ENCODE measurements at places on chromosomes 11 and 22.

GRCh38 chr11:56855217-56855616 is 106.7 kb upstream of the OR9G4 start:
- no peak for DNase-seq

DNA sequence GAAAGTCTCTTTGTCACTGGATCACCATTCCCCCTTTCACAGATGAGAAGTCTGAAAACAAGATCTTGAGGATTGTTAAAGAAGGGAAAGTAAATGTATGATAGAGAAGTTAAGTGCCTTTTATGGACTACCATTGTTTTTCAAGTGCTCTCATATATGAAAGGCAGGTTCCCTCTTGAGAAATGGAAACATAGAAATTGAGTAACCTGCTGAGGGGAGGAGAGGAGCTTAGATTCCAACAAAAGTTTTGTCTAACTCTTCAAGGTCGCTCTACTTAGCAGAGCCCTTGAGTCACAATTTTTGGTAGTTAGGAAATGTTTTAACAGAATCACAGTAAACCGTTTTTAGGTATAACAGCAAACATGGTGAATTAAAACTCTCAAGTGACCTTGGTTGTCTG is 80.1 kb downstream of the SVIP start:
- DNase-seq, result no peak

GRCh38 chr11:103210543-103210942 is 101.3 kb downstream of the DYNC2H1 start:
- DNase-seq, result no peak

DNA sequence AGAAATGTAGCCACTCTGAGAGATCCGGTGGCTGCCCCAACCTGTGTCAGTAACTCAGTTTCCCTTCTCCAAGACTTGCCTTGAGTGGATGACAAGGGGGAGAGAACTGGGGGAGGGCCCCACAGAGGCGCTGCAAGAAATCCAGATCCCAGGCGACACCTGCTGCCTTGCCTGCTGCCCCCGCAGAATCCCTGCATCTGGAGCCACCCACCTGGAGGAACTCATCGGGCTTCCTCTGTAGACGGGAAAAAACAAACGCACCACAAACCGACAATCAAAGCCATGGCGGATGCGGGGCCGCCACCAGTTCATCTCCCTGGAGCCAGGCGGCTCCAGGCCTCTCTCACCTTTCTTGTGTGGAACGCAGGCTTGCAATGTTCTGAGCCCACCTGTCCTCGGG is 40.2 kb downstream of the MACROD1 start:
- DNase-seq, result no peak

DNA sequence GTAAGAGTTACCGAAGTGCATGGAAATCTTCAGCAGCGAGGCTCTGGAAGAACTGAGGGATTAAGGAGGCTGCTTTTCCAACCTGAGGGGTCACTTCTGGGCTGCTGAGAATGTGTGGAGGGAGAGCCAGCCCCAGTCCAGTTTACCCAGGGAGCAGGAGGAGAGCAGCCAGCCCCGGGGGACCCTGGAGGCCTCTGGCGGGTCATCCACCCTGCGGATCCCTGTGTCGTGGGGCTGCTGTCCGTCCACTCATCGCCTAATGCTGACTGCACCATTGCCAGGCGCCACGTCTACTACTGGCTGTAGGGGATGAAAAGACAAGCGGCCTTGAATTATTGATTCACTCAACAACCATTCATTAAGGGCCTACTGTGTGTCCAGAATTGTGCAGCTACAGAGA is 228.7 kb upstream of the TBCEL start:
- DNase-seq, result no peak

GRCh38 chr22:34849965-34850364 is 216.0 kb upstream of the ISX start:
- no peak for DNase-seq

DNA sequence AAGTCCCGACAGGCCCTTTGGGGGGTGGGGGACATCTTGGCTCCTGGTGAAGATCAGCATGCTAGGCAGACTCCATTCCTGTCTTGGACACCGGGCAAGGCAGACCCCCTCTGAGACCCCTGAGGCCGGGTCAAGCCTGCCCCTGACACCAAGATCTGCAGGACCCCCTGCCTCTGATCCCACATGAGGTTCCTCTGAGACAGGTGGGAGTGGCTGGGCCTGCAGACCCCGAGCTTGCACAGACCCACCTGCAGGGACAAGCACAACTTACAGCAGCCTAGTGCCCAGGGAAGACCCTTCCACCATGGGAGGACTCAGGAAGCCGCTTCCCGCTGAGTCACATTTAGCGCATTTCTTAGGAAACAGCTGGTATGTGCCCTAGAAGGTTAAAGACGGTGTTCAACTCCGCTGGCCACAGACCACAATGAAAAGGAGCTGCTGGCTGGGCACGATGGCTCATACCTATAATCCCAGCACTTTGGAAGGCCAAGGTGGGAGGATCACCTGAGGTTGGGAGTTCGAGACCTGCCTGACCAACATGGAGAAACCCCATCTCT is 15.5 kb downstream of the ARVCF start:
- DNase-seq, result no peak

DNA sequence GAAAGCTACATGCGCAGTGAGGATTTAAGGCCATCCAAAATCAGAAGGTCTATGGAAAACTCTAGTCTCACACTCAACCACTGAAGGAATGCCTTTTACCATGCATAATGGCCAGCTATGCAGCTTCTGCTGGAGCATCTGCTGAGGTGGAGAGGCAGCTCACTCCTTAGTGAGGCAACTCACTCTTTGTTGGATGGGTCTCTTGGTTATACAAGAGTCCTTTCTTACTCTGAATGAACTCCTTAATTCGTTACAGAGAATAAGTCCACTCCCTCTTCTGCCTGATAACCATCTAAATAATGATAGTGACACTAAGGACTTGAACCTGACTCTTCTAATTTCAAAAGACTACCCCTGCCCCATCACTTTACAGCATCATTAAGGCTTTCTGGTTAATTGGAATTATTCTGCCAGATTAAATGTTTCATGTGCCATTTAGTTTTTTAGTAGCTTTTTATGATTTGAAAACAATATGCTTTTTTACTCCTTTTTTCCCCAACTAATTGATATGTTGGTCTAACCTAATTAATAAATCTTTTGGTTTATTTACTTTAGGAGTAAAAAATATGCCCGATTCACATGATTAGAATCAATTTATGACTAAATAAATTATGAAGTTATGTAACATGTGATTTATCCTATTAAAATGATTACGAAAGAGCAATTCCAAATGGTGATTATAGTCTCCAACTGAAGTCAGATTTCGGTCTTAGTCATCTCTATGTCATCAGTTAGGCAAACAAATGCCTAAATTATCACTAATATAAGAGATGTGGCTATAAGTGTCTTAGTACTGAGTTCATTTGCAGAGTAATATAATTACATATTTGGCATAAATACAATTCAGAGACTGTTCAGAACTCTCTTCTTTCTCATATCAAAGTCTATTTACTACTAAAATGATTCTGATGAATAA is 286.7 kb upstream of the CCDC90B start:
- DNase-seq, result no peak

- DNase-seq, result no peak
These were observed 14.0 kb downstream of the RHOG start for GRCh38 chr11:3826721-3827120.

DNA sequence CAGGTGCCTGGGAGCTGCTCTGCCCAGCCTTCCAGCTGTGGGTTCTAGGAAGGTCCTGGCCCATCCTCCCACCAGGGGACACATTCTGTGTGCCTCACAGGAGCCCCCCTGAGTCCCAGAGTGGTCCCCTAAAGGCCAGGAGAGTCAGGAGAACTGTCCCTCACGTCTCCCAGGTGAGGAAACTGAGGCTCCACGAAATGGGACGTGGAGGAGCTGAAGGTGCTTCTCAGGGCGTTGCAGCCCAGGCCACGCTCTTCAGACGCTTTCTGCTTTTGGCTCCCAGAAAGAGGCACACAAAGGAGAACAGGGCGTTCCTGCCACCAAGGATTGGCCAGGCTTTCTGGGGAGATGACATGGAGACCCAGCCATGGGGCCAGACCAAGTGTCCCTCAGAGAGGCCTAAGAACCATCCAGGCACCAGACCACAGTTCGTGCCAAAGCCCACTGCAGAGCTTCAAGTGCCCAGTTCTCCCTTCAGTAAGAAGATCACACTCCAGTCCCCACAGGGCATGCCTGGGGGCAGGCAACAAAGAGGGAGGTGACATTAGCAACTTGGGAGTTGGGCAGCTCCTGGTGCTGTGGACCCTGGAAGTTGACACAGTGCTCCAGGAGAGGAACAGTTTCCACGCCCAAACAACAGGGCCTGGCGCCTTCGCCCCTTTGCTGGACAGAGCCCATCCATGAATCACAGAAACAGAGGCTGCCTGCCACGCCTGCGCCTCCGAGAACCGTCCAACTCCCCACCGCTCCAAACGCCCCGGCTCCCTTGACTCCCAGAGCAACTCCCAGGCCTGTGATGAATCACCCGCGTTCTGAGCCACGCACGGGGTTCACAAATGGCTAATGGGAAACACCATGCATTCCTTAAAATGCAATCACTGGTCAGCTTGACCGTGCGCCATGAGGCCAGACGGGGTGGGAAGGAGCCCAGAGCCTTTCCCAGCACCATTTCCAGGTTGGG is 589.2 kb downstream of the BRD1 start:
- no peak for DNase-seq

DNA sequence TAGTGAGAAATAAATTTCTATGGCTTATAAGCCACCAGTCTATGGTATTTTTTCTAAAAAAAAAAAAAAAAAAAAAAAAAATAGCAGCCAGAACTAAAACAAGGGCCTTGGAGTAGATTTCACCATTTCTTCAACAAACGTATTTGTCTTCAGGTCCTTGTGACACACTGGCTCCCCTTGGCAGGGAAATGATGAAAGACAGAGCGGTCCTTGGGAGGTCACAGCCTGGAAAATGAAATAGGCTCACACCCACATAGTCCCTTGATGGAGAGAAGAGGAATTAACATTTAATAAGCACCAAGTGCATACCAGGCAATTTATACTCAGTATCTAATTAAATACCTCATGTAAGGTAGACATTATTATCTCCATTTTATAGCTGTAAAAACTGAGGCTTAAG is 25.7 kb upstream of the ACER3 start:
- no peak for DNase-seq

GRCh38 chr22:46897246-46897623 is 134.8 kb downstream of the TBC1D22A start:
- no peak for DNase-seq

GRCh38 chr22:37032134-37032534 is 12.6 kb downstream of the MPST start:
- no peak for DNase-seq

DNA sequence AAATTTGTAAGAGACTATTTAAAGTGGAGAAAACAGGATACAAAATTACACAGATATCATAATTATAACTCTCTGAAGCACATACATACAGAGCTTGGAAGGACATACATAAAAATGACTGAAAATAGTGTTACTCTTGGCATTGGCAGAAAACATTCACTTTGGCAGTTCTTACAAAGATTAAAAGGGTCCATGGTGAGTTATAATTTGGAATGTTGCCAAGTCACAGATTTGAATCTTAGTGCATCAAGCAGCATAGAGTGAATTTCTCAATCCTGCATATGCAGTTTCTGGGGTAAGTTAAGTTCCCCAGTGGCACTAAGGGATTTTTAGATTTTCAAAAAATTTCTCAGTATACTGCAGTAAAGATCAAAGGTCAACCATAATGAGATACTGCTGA is 115.9 kb downstream of the CCDC81 start:
- DNase-seq, result no peak

- no peak for DNase-seq
These were observed 21.5 kb upstream of the PAFAH1B2 start for GRCh38 chr11:117122556-117122955.

GRCh38 chr11:15605094-15605493 is 490.4 kb downstream of the INSC start:
- no peak for DNase-seq

DNA sequence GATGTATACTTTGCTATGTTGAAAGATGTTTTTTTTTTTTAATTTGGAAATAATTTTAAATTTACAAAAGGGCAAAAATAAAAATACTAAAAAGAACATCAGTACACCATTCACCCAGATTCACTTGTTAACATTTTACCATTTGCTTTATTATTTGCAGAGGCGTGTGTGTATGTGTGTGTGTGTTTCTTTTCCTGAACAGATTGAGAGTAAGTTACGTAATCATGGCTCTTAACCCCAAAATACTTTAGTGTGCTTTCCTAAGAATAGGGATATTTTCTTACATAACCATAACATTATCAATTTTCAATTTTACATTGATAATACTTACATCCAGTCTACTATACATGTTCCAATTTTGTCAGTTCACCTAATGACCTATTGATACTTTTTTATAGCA is 91.5 kb upstream of the HORMAD2 start:
- no peak for DNase-seq

DNA sequence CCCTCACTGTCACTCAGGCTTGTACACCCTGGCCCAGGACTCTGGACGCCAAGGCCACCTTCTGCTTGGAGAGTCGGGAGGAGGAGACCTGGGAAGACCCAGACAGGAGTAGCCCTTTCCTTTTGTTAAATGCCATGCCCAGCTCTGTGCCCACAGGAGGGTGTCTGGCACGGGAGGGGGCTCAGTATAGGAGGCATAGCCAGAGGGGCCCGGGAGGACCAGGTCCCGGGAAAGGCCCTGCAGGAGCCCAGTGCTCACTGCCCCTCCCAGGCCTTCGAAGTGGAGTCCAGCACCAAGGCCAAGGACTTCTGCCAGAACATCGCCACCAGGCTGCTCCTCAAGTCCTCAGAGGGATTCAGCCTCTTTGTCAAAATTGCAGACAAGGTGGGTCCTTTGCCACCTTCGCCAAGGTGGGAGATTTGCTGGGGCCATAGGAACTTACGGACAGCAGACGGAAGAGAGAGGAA is 79.0 kb downstream of the MYO7A start:
- DNase-seq, result no peak

DNA sequence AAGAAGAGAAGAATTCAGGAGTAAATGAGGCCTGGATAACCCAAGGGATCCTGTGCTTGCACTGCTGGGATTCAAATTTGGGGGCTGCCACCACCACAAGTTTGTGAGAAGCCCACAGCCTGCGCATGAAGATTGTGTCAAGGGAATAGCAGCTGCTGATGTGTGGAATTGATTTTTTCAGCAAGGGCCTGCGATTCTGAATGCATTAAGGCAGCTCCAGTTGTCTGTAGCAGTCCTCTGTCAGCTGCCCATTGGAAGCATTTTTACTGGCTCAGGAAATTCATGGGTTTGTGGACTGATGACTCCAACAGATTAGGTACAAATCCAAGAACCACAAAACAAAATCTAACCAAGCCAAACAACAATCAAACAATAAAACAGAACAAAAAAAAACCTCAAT is 14.0 kb downstream of the ARVCF start:
- DNase-seq, result no peak

- no peak for DNase-seq
These were observed 3.3 kb upstream of the CTR9 start for GRCh38 chr11:10747733-10748132.

DNA sequence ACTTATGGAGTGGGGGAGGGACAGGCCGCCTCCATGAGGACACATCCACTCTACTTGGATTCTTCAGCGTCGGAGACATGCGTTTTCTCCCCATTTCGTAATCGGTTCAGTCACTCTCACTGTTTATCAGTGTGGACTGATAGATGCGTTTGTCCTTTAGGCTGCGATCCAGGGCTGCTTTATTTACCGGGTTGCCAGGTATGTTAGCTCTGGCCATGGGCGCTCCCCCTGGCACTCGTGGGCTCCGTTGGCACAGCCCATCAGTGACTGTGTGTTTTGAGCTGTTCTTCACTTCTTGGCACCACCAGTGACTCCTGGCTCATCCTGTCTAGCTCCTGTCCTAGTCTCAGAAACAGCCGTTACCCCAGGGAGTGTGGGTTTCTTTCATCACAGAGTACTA is 1203.3 kb downstream of the BRD1 start:
- no peak for DNase-seq

- DNase-seq, result no peak
These were observed 8.5 kb upstream of the GRAMD1B start for GRCh38 chr11:123421589-123421988.
